Foreskin keratinocyte (primary cell): ENCODE measurements at places on chromosomes 2 and 18. TPM values are rescaled to one million over a fixed set of nuclear protein-coding genes. Genes with fewer than 3 reads are reported as not detected.

DNA sequence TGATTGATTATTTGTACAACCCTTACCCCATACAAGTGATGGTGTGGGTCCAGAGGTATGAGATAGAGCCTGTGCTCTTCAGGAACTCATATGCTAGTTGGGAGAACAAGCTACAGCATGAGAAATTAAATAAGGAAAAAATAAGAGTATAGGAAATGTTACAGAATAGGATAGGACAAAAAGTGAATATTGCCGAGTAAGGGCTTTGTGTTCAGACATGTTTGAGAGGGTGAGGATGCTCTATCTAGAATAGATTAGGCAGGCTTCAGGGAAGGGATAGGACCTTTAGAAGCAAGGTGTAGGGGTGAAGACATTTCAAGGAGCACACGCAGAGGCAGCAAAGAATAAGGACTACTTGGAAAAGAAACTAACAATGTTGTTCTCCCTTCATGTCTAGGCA, 17.8 kb downstream of the CCDC150 start:
- no peak for DNase-seq

GRCh38 chr2:37549598-37549997, 121.8 kb downstream of the CDC42EP3 start:
- DNase-seq = no peak

GRCh38 chr2:238593678-238594077, 167.0 kb downstream of the ASB1 start:
- DNase-seq = no peak

- no peak for DNase-seq
Observed at GRCh38 chr2:176558574-176559140, 289.4 kb downstream of the MTX2 start.

The FOXD4L1 gene
- 0.03 and 0.11 TPM in 2 replicates for total RNA-seq

The ASXL3 gene
- total RNA-seq = not detected in 2 replicates

GRCh38 chr18:57447154-57447621, 12.0 kb downstream of the ONECUT2 start:
- no peak for DNase-seq

DNA sequence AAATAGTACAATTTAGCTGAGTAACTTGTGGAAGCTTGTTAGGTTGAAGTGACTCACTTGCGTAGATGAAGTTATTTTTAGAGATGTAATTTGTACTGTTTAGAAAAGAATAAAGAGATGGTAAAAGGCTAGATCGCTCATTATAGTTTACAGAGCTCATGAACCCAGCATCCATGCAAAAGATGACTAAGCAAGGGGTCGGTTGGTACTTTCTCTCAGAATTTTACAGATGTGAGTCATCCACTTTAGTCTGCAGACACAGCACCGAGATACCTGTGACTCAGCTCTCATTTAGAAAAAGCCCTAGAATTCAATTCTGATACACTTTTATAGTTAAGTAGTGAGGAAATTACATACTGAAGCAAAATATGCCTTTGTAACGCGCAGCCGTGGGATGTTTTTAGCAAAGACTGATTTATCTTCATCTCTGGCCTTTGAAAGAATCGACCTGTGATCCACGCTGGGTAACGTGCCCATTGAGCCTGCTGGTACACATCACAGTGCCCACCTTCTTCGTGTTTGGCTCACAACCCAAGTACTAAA, 116.5 kb upstream of the FOSL2 start:
- DNase-seq = peak; percentile 99

The CROCC2 gene
- not detected in 2 replicates for total RNA-seq

The SIX3 gene
- total RNA-seq = not detected in 2 replicates

The TXNDC2 gene
- not detected in 2 replicates for total RNA-seq

The UPP2 gene
- not detected in 2 replicates for total RNA-seq

The CFAP65 gene
- total RNA-seq = not detected in 2 replicates

- no peak for DNase-seq
Observed at GRCh38 chr2:65604246-65604645, 171.8 kb upstream of the SPRED2 start.

GRCh38 chr2:9767656-9768281, 75.5 kb upstream of the TAF1B start:
- DNase-seq = no peak

The MTLN gene
- 65.8 and 104 TPM in 2 replicates for total RNA-seq

- DNase-seq = no peak
Observed at GRCh38 chr18:5073026-5073944, 123.8 kb downstream of the AKAIN1 start.

DNA sequence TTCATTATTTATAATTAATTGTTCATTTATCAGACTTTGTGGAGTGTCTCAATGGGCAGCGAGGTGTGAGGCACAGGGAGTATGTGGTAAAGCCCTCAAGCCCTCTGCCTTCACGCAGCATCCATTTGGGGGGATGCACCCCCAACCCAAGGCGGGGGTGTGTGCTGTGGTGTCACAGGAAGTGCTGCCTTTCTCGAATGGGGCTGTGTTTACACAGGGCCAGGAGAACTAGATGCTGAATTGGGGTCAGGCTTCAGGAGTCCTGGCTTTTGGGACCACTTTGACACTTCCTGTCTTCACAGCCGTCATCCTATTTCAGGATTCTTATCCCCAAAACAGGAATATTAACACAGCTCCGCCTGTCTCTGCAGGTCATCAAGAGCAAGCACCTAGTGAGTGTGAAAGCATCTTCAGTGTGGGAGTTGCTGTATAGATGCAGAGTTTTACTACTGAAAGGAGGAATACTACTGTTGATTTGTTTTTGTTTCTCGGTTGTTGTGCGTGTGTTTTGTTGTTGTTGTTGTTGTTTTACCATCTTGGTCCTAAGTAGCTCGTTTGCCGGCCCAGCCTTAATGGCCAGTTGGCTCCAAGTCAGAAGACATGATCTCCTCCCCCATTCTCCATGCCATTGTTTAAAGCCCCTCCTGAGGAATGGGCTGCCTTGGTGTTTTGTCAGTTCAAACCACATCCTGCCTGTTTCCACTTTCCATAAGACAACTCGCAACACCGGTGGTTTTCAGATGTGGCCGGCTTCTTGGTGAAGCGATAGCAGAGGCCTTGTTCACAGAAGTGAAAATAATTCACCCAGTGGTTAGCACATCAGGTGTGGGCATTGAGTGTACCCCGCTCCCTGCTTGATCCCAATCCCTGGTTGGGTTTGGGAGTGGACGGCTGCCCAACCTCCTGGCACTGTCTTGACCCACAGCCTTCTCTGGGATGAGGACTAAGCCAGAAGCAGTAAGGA, 221.3 kb downstream of the BCL2 start:
- DNase-seq = no peak

DNA sequence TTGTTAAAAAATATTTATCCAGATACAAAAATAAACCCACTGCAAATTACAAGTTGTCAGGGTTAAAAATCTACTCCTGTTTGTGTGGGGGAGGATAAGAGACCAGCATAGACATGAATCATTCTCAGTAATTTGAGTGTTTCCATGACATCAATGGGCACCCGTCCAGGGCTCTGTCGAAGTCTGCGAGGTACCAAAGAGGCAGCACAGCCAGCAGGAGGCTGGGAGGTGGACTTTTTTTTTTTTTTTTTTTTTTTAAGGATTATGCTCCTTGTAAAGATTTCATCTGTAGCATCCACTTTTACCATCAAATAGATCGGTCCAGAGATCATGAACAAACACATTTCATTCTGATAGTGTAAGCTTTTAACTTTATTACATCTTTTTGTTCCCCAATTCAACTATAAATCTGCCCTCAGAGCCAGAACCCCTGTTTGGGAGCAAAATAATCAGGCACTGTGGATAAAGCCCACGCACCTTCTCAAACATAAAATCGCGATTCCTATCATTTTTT, 182.0 kb downstream of the TCF4 start:
- DNase-seq = peak; percentile 55

DNA sequence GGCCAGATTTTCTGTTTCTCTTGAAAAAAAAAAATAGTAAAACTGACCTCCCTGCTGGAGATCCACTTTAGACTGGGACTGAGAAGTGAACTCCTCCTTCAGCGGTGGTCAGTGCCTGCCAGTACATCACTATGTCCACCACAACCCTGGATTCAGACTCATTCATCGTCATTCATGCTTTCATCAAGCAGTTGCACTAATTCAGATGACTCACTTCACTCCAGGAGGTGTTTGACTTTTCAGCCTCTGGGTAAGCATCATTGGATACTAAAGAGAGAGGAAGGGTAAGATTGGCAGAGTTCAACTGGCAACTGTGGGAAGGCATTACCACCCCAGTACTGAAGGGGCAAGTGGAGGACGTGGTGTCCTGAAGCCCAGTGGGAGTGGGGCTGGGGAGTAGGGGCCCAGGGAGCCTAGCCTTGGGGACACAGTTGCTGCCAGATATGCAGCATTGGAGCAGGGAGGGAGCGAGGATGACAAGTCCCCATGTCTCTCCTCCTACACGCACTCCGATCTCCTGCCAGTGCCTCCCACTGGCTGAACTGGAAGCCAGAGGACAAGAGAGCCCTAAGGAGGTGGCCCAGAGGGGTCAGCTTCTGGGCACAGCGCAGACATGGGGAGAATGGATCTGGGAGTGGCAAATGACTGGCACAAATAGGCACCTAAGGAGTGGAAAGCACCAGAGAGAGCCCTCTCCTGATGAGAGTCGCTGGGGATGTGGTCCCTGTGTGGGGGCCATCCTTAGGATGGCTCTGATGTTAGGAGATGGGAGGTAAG, 111.1 kb downstream of the TGFA start:
- no peak for DNase-seq

The NPAS2 gene
- 14.6 and 18.9 TPM in 2 replicates for total RNA-seq

GRCh38 chr2:21288739-21289520, 165.2 kb downstream of the TDRD15 start:
- no peak for DNase-seq

GRCh38 chr2:7744827-7745226, 827.6 kb downstream of the RNF144A start:
- peak; percentile 20 for DNase-seq

DNA sequence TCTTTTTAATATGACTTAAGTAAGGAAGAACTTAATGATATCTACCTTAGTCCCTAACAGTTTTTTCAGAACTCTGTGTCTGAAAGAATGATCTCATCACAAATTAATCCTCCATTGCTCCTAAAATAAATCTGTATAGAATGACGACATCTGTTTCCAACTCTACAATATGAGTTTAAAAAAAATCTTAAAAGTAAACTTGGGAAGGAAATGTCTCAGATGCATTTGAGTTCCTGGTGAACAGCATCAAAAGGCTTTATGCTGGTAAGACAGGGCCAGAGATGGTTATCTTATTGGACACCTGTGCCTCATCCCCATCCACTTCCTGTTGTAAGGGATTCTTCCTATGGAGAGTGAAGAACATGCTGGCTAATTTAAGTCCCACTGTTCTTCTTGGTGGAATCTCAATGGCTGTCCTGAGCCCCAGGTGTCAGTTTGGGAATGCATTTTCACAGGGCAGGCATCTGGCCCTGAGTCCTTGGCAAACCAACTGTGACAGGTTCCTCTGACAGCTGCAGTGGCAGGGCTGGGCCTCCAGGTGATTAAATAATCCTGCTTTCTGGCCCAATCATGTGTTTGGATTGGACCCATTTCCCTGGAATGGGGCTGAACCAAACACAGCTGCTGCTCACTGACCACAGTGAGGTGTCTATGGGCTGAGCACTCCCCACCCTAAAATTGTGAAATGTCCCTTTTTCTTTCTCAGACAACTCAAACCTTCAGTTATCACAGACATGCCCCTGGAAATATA, 12.9 kb upstream of the NCKAP5 start:
- no peak for DNase-seq

DNA sequence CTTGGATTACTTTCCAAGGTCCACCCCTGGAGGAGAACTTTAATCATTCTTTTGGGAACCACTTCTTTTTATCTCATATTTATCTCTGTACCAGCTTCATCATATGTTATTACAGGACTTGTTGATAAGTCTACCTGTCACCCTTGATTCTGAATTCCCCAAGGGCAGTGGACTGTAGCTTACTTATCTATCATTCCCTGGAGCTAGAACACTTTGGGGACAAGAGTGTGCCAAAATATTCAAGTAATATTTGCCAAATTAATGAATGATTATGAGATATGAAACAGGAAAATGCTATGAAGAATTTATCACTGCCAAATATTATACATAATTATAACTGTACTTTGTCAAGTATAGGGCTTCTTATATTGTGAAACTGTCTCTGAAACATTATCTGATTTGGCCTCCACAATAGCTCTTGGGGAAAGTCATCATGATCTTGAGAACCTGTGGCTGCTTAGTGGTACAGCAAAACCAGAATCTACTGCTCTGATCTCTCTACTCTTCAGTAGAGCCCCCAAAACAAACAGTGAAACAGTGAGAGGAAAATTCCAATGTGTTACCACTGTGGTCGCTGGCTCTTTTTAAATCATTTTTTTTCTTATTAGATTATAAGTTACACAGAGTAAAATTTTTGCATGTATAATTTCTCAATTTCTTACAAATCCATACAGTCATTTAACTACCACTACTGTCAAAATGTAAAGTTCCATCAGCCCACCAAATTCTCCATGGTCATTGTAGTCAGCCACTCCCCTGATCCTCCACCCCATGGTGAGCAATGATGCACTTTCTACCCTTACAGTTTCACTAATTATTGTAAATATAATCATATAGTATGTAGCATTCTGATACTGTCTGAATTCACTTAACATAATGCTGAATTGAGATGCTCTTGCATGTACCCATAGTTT, 197.5 kb downstream of the PIEZO2 start:
- no peak for DNase-seq

GRCh38 chr2:58532641-58533040, 291.5 kb upstream of the FANCL start:
- peak; percentile 53 for DNase-seq

DNA sequence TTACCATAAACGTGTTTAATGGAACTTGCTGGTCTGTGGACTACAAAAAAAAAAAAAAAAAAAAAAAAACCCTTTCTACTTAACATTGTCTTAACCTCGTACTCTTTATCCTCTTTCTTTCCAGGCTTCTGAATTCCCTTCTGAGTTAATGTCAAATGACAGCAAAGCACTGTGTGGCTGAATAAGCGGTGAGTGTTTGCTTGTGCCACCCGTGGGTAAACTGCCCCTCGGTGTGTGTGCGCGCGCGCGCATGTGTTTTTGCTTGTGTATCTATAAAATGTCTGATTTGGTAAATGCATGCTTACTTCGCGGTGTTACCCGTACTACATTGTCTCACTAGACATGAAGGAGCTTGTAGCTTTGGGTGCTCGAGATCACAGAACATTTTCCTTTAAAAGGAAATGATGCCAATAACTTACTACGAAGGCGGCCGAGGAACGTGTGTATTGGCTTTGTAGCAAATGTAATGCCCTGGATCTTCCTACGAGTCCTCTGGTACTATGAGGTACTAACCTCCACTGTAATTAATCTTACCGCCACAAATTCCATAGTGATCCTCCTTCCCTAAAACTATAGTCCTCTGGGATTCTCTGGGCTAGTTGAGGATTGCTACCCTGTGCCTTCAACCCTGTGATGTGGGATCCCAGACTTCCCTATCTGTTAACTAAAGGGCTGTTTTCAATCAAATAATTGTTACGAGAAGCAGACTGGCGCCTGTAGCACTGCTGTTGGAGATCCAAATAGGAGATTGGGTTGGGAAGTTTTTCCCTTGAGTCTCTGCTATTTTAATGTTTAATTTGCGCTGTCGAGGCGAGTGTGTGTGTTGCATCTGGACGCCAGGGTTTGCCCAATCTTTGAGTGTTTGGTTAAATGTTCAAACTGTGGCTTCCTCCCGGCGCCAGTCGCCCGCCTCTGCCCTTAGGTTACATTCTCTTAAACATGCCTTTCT, 1.1 kb downstream of the ID2 start:
- DNase-seq = peak; percentile 52
